CD8-positive, alpha-beta T cell (primary cell): ENCODE measurements at places on chromosomes 1 and 21. TPM values are rescaled to one million over a fixed set of nuclear protein-coding genes. Genes with fewer than 3 reads are reported as not detected.

MAP10 gene
- total RNA-seq, result 0.98 TPM

SLC5A9 gene
- total RNA-seq, result not detected

KMO gene
- not detected for total RNA-seq

KPRP gene
- not detected for total RNA-seq

JAM2 gene
- total RNA-seq, result not detected

CAPN8 gene
- total RNA-seq, result 0.42 TPM

OR2T33 gene
- not detected for total RNA-seq

SHE gene
- total RNA-seq, result not detected

PLEKHM2 gene
- total RNA-seq, result 115 TPM

MANEAL gene
- total RNA-seq, result 0.61 TPM

SLC66A1 gene
- total RNA-seq, result 2.1 TPM

ESRRG gene
- not detected for total RNA-seq

CLCA4 gene
- total RNA-seq, result not detected

SRGAP2 gene
- 10.5 TPM for total RNA-seq

COL11A1 gene
- total RNA-seq, result not detected

STRIP1 gene
- total RNA-seq, result 94.6 TPM

HMCN1 gene
- total RNA-seq, result not detected

SPAG17 gene
- total RNA-seq, result not detected

GJA8 gene
- not detected for total RNA-seq

APOBEC4 gene
- total RNA-seq, result not detected

LCE1A gene
- total RNA-seq, result not detected

CNKSR1 gene
- 2.8 TPM for total RNA-seq
